CD4-positive, CD25-positive, alpha-beta regulatory T cell (primary cell): ENCODE measurements at places on chromosomes 2 and 18. TPM values are rescaled to one million over a fixed set of nuclear protein-coding genes. Genes with fewer than 3 reads are reported as not detected.

GRCh38 chr2:7838669-7839068, 843.2 kb upstream of the ID2 start:
- DNase-seq: no peak

DNA sequence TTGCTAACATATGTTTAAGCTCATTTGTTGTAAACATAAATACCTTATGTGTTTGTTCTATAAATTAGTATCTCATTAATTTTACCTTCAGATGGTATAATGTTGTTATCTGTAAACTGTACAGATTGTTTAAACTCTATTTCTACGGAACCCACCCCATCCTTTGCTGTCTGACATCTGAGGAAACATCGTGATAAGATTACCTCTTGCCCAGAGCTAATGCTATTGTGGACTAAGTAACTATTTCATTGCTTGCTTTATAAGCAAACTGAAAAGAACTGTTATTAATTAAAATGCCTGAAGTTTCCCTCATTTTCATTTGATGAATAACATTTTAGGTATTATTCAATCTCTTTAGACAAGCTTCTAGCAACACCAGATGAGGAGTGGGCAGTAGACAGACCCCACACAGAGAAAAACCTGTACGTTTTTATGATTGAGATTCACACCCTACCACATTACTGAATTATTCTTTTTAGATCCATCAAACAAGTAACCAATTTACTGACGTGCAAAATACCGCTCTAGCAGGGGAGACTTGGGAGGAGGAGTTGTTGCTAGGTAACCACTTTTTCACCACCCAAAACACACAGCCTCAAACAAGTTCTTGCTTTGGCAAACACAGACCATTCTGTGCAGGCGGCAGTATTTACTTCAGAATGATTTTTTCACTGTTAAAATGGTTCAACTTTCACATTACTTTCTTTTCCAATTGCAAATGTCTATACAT, 1.9 kb upstream of the SYT4 start:
- no peak for DNase-seq

- DNase-seq: peak; percentile 66
Observed at GRCh38 chr2:108607706-108608301, 73.5 kb downstream of the LIMS1 start.

DNA sequence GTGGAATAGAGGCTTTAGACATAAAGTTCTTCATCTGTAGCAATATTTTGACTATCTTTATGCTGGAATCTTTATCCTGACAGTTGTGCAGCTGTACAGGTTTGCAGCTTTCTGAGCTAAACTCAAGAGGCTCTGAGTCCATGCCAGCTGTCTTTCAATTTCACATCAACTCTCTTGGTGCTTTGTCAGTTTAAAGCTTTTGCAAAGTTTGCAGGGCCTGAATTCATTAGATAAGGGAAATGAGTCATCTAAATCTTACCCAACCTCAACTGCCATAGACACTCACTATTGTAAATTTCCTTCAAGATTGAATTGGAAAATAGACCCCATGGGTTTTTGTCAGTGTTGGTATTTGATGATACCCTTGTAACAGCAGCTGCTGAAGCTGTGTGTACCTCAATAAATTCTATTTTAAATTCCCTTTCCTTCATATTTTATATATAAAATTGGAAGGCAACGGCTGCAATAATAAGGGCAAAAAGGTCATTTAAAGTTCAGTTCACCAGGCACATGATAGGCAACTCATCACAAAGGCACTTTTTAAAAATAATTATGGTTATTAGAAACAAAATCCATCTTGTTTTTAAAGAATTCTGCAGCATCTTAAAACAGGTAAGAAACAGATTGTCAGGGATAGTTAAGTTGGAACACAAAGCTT, 169.9 kb upstream of the SLC39A10 start:
- peak; percentile 83 for DNase-seq

- DNase-seq: no peak
Observed at GRCh38 chr2:120338015-120338414, 7.9 kb upstream of the INHBB start.

DNA sequence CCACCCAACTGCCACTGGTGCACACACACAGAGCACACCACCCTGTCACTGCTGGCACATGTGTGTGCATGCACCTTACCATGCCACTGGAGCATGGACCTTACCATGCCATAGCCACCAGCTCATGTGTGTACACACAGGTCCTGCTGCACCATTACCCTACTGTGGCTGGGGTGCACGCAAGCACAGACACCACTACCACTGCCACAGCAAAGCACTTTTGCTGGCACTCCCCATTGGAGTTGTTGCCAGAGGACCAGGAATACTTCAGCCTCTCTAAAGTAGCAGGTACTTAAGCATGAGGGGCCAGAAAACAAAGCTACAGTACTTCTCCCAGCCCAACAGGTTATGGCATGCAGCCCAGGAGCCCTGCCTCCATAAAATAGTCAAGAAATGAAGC, 404.8 kb downstream of the MBD2 start:
- DNase-seq: no peak

The WDSUB1 gene
- 3.3 TPM for polyA plus RNA-seq

The EMX1 gene
- polyA plus RNA-seq: not detected

The TOGARAM2 gene
- 1.5 TPM for polyA plus RNA-seq
